ENCODE measurements at places on chromosomes 4 and X.

DNA sequence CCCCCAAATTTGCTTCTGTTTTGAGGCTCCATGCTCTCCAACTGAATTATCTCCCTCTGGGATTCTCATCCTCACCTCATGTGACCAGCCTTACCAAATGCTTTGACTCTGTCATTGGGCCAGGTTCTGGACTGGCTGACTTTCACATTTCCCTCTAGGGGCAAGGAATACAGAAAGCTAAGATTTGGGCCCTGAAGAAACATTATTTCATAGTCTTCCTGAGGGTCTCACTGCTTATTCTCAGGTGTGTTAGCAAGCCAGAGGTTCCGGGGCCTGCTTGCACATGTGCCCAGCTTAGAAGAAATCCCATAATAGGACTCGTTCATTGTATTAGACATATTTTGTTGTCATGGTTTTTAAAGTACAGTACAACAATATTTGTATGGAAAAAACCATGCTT is 62.6 kb upstream of the TEX13D start:
- DNase-seq, result no peak

- no peak for DNase-seq
Measured at GRCh38 chr4:170413951-170414350, 324.2 kb upstream of the AADAT start.

DNA sequence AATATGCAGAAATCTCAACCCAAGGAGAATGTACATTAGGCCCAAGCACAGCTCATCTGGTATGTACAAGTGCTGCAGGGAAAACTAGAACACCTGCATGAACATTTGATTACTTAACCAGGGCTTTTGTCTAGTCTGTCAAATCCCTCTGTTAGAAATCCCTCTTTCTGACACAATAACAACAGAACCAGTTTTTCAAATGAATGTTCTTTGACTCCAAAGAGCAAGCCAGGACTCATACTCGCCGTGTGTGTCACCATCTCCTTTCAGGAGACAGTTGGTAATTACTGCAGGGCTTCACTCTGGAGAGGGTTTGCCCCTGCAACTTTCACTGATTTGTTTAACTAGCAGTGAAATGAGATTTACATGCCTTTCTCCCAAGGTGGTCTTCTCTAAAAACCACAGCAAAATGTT is 143.0 kb upstream of the FAM241A start:
- DNase-seq, result no peak

DNA sequence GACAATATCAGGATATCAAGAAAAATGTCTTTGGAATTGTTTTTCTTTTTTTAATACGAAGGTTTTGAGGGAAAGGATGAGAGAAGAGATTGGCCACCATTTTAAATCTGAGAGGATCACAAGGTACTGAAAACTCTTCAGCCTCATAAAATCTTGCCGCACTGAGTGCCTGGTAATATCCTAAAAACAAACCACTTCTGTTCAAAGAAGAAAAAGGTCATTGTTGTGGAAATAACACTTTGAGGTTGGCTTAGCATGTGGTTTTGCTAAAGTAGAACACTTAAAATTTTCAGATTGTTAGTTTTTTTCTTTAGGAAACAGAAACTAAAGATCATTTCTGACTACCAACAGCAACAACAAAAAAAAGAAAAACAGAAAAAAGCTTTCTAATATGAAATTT is 1.0 kb upstream of the CLDN22 start:
- no peak for DNase-seq

DNA sequence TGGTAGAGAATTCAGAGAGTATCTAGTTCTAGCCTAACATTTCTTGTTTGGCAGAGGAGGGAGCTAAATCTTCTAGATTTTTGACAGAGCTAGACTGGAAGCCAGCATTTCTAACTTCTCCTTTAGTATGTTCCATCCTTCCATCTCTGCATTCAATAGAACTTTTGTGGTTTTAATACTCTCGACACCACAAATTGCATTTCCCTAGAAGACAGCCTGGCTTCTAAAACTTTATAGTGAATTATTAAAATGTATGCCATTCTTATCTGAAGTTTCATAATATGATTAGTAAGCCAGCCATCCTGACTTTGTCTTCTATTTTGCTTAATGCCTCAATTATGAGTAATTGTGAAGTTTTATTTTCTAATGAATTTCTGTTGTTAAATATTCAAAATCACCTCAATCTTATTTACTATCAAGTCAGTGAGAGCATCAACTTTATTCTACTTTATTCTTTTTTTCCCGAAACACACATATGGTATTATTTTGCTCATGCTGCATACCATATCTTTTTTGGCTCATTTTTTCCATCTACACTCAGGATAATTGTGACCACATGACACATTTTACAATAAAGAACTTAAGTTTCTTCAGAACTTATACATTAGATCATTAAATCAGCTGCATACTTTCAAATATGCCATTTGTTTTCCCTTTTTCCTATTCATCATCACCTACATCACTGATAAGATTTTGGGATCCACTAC is 30.2 kb downstream of the EDNRA start:
- no peak for DNase-seq

DNA sequence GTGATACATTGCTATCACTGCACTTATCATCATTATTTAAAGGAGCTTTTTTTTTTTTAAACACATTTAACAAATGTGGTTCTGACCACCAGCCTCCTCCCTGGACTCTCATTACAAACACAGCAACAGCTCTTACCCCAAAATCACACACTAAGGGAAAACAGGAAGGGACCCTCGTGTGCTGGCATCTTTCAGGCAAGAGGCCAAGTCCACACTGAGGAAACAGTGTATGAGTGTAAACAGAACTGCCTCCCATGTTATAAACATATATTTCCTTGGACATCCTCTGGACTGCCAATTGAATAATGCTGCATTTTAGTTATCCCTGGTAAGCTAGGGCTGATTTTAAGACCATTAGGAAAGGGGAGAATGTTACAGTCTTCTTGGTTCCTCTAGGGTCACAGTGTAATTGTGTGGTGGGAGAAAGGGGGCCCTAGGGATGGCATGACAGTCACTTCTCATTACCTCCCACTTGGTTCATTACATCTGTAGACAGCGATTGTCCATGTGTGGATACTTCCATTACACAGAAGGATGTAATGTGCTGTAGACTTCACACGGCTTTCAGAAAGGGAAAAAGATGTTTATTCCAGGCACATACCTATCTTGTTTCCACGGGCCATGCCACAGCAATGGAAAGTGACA is 244.6 kb upstream of the TET2 start:
- DNase-seq, result no peak

GRCh38 chr4:74527049-74527448 is 82.1 kb downstream of the AREG start:
- no peak for DNase-seq

DNA sequence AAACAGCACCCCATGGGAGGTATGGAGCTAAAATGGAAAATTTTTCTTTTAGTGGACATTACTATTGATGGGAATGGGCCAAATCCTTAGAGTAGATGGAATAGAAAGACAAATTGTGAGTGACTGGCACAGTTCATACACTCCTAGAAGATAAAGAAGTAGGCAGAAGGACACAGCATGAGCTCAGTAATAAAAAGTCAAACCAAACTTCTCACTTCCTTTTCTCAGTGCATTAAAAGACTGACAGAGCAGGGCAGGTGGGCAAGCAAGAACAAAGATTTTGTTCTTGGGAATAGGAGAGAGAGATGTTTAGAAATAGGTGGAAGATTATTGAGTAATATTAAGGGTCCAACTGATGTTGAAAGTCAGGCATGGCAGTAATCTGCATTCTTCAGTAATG is 132.5 kb downstream of the ATP10D start:
- no peak for DNase-seq

DNA sequence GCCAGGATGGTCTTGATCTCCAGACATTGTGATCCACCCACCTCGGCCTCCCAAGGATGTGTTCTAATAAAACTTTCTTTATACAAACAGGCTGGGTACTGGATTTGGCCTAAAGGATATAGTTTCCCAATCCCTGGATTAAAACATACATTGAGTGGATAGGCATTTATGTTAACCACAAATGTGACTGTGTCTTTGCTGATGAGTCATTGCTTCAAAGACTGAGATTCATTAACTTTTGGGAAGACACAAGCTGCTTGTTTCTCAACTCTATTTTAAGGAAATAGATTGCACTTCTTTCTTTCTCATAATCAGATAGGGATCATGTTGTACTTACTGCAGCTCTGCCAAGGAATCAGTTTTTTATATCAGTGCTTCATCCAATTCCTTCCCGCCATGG is 131.3 kb upstream of the AGA start:
- DNase-seq, result no peak

DNA sequence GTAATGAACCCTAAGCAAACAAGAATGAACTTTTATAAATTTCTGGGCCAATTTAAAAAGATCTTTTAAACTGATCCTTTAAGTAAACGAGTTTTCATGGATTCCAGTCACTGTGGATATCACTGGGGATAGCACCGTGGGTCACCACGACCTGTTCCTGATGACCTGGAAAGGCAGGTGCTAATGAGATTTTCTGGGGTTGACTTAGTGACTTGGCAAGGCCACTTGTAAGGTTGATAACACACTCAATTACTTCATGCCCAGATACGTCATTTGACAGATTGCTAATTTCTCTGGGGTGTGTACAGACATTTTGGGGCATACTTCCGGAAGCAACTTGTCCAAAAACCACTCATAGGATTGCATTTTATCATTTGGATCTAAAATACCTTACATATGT is 24.5 kb downstream of the PDLIM3 start:
- DNase-seq, result no peak

DNA sequence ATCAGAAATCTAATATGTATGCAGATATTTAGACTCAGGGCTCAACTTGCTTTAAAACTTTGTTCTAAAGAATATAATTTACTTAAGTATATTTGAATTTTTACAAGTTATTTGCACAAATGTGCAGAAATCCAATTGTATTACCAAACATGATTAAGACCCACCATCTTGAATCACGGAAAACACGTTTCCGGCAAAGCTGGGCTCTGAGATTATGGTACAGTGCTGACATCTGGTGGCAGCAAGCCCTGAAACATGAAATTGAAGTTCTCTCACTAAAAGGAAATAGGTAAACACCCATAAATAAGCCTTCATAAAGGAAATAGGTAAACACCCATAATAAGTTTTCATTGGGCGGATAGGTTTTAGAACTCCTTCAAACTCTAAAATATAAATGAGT is 98.3 kb upstream of the MAOA start:
- no peak for DNase-seq

DNA sequence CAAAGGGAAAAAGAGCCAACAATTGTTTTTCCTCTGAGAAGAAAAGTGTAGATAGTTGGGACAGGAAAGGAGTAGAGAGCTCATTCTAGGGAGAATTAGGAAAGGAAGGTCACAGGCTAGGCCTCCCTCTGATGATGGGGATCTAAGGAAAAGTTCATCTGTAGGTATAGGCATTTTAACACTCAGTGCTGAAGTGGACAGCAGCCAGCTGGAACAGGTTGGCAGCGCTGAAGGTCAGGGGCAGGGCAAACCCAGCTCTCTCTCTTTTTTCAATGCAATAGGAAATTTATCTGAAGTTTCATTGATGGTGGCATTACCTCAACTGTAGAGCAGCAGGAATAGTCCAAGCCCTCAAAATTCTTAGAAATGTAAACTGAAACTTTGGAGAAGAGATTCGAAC is 98.5 kb upstream of the ETNPPL start:
- DNase-seq, result no peak

DNA sequence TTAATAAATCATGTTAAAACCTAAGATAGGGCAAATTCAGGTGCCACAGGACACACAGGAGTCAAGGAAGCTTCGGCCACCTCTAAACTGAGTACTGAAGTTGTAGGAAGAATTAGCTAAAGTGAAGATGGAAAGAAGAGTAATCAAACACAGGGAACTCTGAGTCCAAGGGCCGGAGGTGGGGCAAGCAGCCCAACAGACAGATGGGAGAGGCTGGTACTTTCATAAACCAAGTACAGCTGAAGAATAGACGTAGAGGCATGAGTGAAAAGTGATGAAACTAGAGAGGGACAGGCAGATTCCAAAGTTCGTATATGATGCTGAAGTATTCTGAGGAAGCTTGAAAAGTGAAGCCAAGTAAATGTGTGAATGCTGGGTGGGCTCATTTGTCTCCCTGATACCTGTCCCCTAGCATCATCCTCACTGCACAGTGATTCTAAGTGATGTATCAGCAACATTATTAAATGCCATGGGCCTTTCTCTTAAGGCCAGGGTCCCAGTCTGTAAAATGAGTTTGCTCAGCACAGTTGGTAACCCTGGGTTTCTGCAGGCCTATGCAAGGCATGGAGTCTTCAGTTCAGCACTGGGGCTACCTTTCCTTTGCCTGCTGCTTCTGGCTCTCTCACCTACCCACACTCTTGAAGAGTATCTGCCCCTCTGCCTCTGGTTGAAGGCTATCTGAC is 203.3 kb downstream of the NR3C2 start:
- DNase-seq, result no peak

DNA sequence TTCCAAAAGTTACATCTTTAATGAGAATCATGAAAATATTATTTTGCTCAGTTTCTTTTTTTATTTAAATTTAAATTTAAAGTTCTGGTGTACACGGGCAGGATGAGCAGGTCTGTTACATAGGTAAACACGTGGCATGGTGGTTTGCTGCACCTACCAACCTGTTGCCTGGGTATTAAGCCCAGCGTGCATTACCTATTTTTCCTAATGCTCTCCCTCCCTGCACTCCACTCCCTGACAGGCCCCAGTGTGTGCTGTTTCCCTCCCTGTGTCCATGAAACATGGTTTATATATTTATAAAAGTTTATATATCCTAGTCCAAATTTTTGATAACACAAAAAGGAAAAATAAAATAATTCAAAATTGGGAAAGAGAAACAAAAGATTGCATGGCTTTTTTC is 4.0 kb downstream of the AFP start:
- DNase-seq, result no peak

GRCh38 chrX:111169141-111169540 is 73.2 kb downstream of the PAK3 start:
- no peak for DNase-seq

- DNase-seq, result no peak
Measured at GRCh38 chrX:9369802-9370291, 95.0 kb upstream of the TBL1X start.

All from smooth muscle cell of the brain vasculature (primary cell).